ENCODE measurements at places on chromosomes 1 and 21.
A peak's percentile ranks its signal among the peaks of the same experiment; 100 is the strongest.

GRCh38 chr1:172530000-172530399 lies 3.0 kb upstream of the SUCO start:
- no peak for DNase-seq

DNA sequence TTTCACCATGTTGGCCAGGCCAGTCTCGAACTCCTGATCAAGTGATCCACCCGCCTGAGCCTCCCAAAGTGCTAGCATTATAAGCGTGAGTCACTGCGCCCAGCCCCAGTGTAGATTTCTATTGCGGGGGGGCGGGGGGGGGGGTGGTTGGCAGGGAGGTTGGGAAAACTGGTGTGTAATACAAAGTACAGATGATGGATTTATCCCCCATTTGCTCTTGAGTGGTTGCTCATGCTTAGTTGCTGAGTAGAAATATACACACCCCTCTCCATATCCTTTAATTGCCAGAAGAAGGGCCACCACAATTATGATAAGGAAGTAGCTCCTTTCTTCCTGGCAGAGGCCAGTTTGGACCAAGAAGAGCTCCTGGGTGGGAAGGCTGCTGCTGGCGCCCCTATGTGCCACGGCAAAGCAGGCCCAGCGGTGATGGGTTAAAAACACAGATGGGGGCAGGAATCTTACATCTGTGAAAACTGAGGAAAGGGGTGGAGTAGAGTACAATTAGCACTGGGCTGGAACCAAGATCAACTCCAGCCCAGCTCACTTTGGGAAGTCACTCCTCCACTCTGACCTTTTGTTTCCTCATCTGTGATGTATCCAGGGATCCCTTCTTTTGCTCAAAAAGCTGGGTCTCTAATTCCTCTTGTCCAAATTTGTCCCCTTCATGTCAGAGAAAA lies 55.2 kb downstream of the MRPL37 start:
- no peak for DNase-seq

GRCh38 chr1:207240325-207241101 lies 81.0 kb upstream of the CD55 start:
- no peak for DNase-seq

- DNase-seq: no peak
Observed at GRCh38 chr1:7931446-7931812, 9.2 kb downstream of the TNFRSF9 start.

- DNase-seq: no peak
Observed at GRCh38 chr1:98315309-98315708, 346.2 kb upstream of the SNX7 start.

DNA sequence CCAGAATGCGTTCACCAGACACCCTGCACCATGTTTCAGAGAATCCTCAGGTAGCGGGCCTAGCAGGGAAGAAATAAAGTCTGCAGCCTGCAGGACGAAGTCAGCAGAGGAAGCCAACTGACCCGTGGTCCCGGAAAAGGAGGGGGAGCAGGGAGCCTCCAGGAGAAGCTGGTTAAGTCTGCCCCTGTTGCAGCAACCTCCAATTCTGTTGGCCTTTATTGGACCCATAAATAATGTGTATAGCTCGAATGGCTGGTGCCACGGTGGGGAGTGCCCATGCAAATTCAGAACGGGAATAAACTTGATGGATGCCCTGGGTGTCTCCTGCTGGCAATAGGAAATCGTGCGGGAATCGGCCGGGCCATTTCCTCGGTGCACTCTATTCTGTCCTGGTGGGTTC lies 254.1 kb downstream of the AJAP1 start:
- DNase-seq: no peak

DNA sequence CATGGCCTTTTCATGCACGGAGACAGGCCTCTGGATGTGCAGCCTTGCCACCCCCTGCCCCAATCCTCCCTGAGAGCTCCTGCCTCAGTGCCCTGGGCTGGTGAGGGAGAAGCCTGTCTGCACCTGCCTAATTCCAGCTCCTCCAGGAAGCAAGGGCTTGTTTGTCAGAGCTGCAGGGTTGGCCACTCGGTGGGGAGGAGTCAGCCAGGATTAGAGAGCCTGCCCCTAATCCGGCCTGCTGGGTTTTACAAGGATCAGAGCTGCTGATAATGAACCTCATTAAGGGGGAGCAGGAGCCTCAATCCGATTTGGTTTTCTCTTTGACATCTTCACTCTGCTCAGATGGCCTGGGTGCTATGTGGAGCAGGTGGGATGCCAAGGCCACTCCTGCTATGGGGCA lies 31.9 kb upstream of the LHX4 start:
- DNase-seq: no peak

GRCh38 chr1:111719135-111719534 lies 20.1 kb downstream of the INKA2 start:
- DNase-seq: no peak

DNA sequence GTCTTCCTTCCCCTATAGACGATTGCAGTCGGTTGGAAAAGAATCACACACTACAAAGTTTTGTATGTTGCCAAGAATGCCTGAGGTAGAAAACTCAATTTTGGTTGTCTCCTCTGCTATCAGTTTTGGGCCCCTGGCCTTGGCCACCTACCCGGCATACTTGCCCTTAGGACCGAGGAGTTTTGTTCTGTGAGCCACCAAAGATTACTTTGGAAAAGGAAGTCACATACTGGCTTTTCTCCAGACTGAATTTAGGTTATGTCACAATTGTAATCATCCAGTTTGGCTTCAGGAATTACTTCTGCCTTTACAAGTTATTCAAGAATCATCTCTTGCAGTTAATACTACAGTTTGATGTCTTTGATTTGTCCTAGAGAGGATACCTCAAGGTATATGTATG lies 71.4 kb downstream of the RGL1 start:
- DNase-seq: no peak

DNA sequence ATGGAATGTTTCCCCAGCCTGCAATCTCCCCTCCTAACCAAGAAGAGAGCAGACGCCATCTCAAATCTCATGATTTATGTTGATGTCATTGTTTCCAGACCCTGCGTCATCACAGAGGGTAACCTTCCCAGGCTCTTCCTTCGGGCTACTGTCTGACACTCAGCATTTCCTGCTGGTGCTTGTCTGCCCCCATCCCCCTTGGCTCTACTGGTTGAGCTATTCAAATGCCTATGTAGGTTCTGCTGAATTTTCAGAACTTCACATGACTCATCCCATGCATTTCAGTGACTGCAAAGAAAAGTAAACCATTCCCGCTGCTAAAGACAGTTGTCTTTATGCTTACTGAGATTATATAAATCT lies 24.8 kb upstream of the ITPKB start:
- no peak for DNase-seq

DNA sequence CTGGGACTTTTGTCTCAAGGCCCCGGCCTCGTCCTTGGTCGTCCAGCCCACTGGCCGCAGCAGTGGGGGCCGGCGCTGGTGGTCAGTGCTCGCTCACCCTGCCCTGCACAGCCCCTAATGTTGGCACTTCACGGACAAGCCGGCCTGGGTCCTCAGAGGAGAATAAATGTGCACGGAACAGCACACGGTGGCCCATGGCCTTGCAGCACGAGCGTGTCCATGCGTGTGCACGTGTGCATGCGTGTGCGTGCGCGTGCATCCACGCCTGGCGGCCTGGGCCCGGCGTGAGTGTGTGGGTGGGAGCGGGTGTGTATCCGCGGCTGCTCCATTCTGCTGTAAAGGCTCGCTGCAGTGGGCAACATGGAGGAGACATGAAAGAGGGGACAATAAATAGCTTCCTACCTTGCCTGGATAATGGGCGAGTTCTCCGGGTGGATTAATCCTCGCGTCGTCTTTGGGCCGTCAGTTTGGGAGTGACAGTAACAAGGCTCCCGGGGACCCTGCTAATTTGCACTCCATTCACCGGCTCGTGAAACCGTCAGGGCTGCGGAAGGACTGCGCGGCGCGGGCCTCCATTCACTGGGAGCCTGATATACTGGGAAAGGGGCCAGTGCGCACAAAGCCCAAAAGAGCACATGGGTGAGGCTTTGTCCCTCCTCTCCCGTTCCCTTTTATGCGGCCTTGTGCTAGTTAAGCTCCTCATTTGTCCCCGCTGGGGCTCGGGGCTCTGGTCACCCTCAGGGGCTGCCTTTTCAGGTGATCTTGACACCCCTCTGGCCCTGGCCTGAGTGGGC lies 142.8 kb downstream of the PRDM16 start:
- no peak for DNase-seq

DNA sequence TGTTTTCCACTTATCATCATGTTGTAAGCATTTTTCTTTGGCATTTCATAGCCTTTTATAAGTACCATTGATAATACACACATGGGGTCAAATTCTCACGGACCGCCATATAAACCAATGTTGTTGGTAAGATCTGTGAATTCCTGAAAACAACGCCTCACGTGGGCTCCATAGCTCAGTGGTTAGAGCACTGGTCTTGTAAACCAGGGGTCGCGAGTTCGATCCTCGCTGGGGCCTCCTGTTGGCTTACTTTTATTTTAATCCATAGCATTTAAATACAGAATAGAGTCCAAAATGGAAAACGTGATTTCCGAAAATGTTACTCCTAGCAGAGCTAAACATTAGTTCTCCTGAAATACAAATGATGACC lies 83.1 kb downstream of the HHIPL2 start:
- DNase-seq: peak; percentile 61

DNA sequence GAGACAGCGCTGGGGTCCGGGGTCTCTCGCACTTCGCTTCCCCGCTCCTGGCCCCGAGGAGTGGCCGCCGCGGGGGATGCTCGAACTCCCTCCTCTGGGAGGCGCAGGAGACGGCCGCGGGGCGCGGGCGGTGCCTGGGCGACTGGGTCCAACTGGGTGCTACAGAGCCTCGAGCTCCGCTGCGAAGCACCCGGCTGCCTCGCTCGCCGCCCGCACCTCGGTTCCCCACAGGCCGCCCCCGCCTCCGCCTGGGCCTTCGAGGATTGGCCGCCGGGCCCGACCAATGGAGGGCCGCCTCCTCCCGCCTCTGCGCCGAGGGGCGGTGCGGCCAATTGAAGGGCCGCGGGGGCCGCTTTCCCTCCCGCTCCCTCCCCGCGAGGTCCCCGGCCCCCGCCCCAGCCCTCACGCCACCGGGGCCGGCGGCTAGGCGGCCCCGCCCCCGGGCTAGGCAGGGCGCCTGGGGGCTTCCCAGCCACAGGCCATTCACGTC lies at the start of gene CNN3:
Gene CNN3 (minus strand): TSS at position 196 of the 490 bp plus-strand sequence. CDS start 216 bp downstream, outside the sequence.
- no peak for DNase-seq

GRCh38 chr1:41432481-41433280 lies 51.8 kb downstream of the EDN2 start:
- DNase-seq: peak; percentile 74

- no peak for DNase-seq
Observed at GRCh38 chr1:14332158-14332557, 266.3 kb upstream of the KAZN start.

DNA sequence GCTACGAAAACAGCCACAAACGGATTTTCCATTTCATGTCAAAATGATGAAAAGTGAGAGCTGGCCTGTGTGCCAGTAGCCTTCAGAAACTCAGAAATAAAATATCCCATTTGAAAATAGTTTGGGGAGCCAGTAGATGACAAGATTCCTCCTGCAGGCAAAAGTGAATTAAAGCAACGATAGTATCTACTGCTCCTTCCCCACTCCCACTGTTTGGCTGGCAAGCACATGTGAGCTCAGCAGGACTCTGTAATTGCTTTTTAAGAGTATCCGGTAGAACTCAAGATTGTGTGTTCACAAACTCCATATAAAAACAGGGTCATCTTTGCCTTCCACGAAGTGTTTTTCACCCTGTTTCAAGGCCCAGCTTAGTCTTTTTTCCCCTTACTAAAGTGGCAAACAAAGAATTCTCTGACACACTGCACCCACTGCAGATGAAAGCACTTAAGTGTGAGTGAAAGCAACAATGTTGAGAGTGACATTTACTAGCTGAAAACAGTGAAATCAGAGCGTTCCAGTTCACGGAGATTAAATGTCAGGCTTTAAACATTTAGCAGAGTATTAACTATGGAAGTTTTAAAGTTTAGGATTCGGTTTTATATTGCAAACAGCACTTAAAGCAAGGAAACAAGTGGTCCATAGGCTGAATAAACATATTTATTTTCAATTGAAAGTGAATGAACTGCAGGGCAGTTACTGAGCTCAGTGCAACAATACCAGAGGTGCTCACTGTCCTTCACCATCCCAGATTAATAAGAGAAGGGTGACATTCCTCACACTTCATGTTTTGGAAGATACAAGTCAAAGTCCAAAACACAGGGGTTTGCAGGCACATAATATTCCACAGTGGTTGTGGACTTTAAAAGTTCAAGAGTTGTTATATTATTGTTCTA lies 70.0 kb downstream of the ALG14 start:
- DNase-seq: no peak

DNA sequence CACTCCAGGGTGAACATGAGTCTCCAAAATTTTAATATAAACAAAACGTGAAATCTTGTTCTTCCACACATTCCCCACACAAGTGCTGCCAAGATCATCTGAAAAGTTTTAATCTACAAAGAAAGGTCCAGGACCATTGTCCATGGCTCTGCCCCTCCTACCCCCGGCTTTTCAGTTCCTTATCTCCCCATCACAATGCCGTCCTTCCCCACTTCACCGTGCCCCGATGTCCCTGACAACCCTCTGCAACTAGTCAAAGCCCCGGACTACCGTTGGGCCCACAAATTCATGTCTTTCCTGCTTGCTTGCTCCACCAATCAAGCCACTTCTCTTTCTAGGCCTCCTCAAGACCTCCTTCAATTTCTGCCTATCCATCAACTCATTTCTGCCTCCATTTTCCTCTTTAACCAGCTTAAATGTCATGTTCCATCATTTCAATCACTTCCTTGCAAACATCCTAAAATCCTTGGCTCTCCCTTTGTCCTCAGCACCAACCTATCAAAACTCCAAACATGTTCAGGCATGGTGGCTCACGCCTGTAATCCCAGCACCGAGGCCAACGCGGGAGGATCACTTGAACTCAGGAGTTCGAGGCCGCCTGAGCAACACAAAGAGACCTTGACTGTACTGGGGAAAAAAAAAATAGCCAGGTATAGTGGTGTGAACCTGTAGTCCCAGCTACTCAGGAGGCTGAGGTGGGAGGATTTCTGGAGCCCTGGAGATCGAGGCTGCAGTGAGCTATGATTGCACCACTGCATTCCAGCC lies 14.0 kb upstream of the BMP8B start:
- DNase-seq: no peak

- DNase-seq: no peak
Observed at GRCh38 chr21:41008351-41008750, 159.6 kb upstream of the BACE2 start.

DNA sequence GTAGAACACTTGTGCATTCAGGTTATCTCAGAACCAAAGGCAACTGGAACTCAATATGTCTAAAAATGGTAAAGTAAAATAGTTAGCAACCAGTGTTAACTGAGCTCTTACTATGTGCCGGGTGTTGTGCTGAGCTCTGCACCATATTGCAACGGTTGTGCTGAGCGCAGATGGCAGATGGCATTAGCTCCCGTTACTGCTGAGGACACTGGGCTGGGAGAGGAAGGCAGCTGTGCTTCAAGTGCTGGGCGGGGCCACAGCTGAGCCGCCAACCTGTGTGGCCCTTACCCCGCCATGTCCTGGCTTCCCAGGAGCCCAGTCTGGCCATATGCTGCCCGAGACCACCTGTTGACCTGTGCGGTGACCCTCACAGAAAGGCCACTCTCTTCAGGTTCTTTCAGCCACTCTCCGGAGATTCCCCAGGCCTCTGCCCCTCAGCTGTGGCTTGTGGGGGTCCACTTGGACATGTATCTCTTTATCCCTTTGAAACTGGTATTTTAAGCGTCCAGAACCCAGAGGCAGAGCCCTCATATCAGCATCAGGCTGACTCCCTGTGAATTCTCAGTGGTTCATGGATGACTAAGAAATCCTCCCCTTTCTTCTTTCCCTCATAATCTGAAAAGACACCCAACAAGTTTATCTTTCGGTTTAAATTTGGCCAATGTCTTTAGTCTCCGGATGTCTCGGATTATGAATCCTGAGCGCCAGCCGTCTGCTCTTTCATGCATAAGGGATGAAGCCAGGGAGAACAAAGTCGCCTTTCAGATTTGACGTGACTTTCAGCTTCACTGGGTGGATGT lies 26.4 kb downstream of the LDLRAP1 start:
- DNase-seq: no peak

Data from GDM1 (cell line).